ENCODE measurements at places on chromosomes 4 and X. TPM values are rescaled to one million over a fixed set of nuclear protein-coding genes. Genes with fewer than 3 reads are reported as not detected.
A peak's percentile ranks its signal among the peaks of the same experiment; 100 is the strongest.

The GAGE12E gene
- total RNA-seq = not detected

The STBD1 gene
- total RNA-seq = 3.6 TPM

DNA sequence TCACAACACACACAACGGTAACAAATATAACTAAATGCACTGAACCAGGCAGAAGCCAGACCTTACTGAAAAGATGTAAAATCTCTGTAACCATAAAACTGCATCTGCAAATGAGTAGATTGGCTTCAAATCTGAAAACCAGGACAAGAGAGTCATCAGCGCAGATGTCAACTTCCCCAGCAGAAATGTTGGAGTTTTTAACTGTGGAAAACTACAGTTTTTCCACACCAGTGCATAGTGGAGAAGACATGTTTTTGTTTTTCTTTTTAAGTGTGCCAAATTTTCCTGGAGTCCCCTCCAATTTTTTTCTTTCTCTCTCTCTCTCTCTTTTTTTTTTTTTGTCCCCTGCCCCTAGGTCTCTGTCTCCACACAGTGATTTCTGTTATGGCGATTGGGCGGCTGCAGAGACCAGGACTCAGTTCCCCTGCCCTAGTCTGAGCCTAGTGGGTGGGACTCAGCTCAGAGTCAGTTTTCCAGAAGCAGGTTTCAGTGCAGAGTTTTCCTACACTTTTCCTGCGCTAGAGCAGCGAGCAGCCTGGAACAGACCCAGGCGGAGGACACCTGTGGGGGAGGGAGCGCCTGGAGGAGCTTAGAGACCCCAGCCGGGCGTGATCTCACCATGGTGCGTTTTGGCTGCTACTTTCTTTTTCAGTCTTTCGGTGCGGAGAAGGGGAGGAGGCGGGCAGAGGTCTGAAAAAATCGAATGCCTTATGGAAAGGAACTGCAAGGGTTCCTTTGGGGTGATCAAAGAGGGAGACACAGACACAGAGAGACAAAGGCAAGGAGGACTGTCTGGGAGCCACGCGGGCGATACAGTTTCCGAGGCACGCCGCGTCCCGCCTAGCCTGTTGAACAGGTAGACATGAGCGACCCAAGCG is at the start of gene GUCY1A1:
TSS of gene GUCY1A1 (plus strand) at position 505 of the 878 bp plus-strand sequence. CDS start 30,020 bp downstream, outside the sequence.
- no peaks in the 10 kb centered on the region for H3K36me3 ChIP-seq
- H3K4me3 ChIP-seq = peak within 1 kb of the TSS; percentile 80
- no peak for DNase-seq
- peaks cover 22% of the 10 kb centered on the region for H3K27me3 ChIP-seq
- H3K27ac ChIP-seq = peak within 1 kb of the TSS; percentile 24

DNA sequence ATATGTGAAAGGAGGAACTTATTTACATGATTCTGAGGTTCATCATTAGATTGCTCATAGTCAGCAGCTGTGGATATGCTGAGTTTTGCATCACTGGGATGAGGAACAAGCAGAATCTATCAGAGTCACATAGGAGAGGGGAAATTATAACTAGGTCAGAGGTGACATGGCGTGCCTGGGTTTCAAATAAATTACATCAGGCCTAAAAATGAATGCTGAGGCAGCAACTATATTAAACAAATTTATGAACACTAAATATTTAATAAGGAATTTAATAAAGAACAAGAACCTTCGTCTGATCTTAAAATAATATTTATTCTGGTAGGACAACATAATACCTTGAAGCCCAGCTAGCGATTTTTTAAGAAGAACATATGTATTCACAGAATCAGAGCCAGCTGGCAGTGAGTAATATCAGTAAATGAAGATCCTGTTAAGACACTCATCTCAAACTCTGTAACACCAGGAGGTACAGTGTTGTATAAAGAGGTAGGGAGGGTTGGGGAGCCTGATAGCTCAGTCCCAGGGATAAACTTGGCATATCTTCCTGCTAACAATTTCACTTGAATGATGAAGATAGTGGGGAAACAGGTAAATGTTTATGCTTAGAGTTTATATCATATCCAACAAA is 60.9 kb upstream of the HS3ST1 start:
- DNase-seq = no peak
- H3K27ac ChIP-seq = no peak overlapping the region
- H3K4me1 ChIP-seq = no peaks in the 10 kb centered on the region
- no peak overlapping the region for H3K4me3 ChIP-seq
- H3K27me3 ChIP-seq = no peaks in the 10 kb centered on the region

DNA sequence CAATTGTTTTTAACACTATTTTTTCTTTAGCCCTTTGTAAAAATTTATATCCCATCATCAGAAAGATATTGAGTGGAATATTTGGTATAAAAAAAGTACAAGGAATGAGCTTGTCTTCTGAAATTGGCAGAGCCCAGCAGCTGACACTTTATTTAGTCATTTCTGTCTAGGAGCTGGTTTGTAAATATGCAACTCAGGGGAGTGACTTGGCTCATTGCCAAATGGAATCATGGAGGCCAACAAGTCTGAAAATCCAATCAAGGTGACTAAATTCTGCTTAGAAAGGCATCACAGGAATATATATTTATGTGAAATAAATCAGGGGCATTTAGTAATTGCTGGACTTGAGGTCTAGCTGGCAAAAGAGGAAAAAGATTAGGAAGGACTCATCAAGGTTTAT is 74.4 kb downstream of the OTC start:
- H3K27me3 ChIP-seq = peaks cover 6% of the 10 kb centered on the region
- DNase-seq = no peak
- no peaks in the 10 kb centered on the region for H3K4me1 ChIP-seq
- no peak overlapping the region for H3K4me3 ChIP-seq
- no peak overlapping the region for H3K27ac ChIP-seq

GRCh38 chr4:168451331-168451730 is 29.0 kb downstream of the DDX60L start:
- DNase-seq = no peak
- H3K4me3 ChIP-seq = peak overlapping the region; percentile 33
- peak overlapping the region; percentile 78 for H3K27ac ChIP-seq
- H3K27me3 ChIP-seq = no peaks in the 10 kb centered on the region
- peaks cover 25% of the 10 kb centered on the region for H3K4me1 ChIP-seq

DNA sequence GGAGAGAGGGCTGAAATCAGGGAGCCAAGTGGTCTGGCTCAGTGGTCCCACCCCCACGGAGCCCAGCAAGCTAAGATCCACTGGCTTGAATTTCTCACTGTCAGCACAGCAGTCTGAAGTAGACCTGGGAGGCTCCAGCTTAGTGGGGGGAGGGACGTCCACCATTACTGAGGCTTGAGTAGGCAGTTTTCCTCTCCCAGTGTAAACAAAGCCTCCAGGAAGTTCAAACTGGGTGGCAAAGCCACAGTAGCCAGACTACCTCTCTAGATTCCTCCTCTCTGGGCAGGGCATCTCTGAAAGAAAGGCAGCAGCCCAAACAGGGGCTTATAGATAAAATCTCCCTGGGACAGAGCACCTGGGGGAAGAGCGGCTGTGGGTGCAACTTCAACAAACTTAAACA is 88.1 kb downstream of the NPFFR2 start:
- H3K36me3 ChIP-seq = no peaks in the 10 kb centered on the region
- H3K27ac ChIP-seq = no peak overlapping the region

- H3K4me3 ChIP-seq = no peak overlapping the region
- H3K27me3 ChIP-seq = no peaks in the 10 kb centered on the region
- no peak overlapping the region for H3K27ac ChIP-seq
- DNase-seq = no peak
Observed at GRCh38 chr4:134862116-134862515, 660.5 kb upstream of the PABPC4L start.
